ENCODE measurements at places on chromosomes 4 and X.

DNA sequence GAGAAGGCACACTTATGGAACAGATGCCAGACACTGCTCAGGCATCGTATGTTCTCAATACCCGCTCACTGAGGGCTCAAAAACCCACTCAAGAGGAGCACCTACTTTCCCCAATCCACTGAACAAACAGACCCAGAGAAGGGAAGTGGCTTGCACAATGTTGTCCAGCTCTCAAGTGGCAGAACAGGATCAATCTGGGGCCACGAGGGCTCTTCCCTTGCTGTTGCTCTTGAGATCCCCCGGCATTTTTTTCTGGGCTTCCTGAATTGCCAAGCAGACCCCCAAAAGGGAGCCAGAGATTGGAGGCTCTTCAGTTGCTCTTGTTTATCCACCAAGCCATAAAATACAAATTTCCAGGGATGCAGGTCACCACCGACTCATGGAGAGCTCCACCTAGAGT is 35.7 kb downstream of the IDS start:
- no peak for DNase-seq

DNA sequence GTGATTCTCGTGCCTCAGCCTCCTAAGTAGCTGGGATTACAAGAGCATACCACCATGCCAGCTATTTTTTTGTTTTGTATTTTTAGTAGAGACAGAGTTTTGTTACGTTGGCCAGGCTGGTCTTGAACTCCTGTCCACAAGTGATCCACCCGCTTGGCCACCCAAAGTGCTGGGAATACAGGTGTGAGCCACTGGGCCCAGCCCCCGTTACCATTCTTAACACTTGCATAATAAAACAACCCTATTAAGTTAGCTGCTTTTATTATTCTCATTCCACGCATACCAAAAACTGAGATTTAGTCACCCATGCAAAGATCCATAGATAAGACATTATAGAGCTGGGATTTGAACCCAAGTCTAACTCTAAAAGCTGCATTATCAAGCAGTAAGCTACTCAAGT is 6.0 kb upstream of the TEX13A start:
- no peak for DNase-seq

- no peak for DNase-seq
Measured at GRCh38 chr4:164538097-164538496, 215.8 kb upstream of the SMIM31 start.

DNA sequence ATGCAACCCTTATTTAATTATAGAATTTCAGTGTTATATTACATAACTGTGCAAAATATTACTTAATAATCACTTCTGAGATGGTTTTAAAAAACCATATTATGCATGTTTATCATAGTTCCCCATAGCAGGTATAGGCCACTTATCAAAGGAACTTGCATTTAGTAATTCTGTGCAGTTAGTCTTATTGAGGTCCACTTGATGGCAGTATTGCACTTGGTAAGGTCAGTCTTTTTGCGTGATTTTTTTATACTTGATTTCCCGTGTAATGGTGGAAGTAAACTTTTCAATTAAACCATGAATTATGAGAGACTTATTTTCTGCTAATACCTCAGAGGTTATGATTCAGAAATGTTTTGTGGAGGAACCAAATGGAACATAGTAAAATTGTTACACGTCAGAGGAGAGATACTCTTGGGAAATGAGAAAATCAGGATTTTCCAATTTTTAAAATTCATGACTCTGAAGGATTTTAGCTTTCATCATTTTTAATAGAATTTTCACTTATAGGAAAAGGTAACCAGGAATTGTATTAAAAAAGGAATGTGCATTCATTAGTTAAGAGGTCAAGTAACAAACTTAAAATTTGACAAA is 230.0 kb downstream of the CCSER1 start:
- peak; percentile 78 for DNase-seq

GRCh38 chr4:35883108-35883507 is 361.2 kb downstream of the ARAP2 start:
- no peak for DNase-seq

GRCh38 chrX:21993265-21993664 is 38.9 kb upstream of the PHEX start:
- DNase-seq, result no peak

GRCh38 chrX:19046343-19047215 is 62.7 kb upstream of the PHKA2 start:
- peak; percentile 63 for DNase-seq

GRCh38 chrX:112536544-112536943 is 143.2 kb downstream of the LHFPL1 start:
- no peak for DNase-seq

DNA sequence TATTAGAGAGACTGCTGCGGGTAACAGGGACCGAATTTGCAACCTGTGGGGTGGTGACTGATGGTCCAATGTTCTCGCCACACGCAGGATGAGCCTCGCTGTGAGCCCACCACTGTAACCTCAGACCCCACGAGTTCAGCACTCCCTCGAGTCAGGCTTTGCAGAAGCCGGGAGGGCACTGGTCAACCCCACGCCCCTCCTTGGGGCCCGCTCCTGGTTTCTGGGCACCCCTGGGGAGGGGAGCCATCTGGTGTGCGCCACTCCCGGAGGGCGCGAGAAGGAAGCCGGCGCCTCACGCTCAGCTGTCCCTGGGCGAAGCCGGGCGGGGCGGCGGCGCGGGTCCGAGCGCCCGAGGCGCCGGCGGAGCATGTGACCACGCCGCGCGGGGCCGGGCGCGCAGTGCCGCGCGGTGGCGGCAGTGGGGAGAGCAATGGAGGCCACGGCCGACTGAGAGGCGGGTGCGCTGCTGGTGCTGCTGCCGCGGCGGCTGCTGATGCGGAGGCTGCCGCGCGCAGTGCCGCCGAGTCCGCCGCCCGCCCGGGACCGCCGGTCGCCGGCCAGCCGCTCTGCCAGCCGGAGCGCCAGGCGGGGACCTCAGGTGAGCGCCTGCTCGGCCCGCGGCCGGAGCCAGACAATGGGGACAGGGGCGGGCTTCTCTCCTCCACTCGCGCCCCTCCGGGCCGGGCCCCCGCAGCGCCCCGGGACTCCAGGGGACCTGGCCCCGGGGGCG is 100.1 kb downstream of the CEP135 start:
- DNase-seq, result peak; percentile 38

GRCh38 chr4:139950568-139950967 is 203.4 kb downstream of the MAML3 start:
- no peak for DNase-seq
